ENCODE measurements at places on chromosomes 4 and X.

DNA sequence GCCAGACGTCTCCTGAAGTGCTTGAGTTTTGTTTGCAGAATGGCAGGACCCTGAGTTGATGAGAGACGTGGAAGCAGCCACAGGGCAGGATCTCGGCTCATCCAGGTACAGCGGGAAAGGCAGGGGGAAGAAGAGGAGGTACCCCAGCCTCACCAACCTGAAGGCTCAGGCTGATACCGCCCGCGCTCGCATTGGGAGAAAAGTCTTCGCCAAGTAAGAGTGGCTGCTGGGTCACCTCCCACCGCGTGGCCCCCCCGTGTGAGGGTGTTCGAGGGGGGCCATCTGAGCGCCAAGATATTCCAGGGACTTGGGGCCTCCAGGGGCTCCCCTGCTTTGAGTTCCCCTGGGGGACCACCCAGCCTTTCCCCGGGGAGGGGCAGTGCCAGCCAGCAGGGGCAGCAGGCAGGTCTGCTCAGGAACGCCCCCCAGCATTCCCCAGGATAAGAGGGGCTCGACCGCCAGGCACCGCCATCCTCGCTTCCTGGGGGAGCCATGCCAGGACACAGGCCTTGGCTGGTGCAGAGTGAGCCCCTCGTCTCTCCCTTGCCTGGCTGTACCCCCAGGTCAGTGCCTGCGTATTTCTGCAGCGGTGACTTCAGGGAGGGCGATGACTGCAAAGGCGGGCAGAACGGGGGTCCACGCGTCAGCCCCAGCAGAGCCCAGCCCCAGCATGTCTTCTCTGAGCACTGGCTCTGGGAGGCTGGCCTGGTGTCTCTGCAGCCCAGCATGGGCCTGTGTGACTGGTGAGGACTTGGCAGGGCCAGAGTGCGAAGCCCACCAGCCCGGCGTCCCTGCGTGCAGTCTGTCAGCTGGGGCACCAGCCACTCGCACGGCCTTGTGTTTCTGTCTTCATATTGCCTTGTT is 22.3 kb downstream of the NKX1-1 start:
- DNase-seq, result no peak

DNA sequence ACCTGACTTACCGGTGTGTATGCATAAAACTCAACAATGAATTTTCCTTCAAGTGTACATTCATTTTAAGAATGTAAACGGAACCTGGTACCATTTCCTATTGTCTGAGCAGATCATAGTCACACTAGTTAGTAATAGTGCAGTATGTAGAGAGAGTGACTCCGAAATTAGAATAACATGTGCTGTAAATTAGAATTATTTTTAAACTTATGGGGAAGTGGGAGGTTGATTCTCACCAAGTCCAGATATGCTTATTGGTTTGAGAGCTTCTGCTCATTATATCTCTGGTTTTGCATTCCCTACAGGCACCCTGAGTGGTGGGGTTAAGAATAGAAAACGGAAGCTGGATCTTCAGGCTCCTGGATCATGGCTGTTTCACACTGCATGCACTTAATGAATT is 39.6 kb downstream of the KLF3 start:
- DNase-seq, result no peak

DNA sequence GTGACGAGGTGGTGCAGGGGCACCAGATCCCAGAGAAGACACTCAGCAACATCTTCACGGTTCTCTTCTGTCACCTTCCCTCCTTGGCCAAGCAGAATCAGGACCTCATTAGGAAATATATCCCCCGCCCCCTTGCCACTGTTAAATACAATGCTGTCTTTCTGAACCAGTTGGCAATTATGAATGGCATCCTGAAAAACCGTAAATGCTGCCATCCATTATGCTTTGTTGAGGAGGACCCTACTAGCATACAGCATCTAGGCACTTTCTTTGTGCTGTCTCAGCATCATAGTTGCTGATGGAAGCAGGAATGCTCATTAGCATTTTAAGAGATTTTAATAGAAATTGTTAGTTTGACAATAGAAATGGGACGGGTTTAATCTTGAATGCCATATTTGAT is 138.5 kb downstream of the DCLK2 start:
- DNase-seq, result no peak

GRCh38 chr4:16916719-16917337 is 18.4 kb upstream of the LDB2 start:
- DNase-seq, result no peak

- no peak for DNase-seq
Measured at GRCh38 chr4:46329118-46329976, 60.6 kb downstream of the GABRA2 start.

GRCh38 chr4:74480267-74480666 is 35.3 kb downstream of the AREG start:
- DNase-seq, result no peak

DNA sequence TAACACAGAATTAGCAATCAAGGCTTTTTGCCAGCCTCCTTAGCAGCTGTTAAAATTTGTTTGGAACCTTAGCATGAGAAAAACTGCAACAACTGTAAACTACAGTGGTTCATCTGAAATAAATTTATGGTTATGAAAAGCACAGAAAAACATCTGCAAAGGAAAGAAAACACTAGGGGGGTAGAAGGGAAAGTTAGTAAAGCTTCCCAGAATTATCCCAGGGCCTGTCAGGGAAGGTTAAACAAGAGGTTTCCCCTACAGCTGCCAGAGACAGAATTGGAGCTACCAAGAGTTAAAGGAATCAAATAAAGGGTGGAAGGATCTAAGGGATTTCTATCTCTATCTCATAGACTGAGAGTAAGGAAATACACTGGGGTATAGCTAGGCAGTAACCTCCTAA is 234.7 kb upstream of the DIAPH2 start:
- DNase-seq, result no peak

- no peak for DNase-seq
Measured at GRCh38 chr4:31089815-31090214, 369.6 kb downstream of the PCDH7 start.

GRCh38 chr4:90317785-90318184 is 190.6 kb downstream of the CCSER1 start:
- no peak for DNase-seq

- DNase-seq, result no peak
Measured at GRCh38 chr4:113643505-113643904, 118.0 kb downstream of the CAMK2D start.

DNA sequence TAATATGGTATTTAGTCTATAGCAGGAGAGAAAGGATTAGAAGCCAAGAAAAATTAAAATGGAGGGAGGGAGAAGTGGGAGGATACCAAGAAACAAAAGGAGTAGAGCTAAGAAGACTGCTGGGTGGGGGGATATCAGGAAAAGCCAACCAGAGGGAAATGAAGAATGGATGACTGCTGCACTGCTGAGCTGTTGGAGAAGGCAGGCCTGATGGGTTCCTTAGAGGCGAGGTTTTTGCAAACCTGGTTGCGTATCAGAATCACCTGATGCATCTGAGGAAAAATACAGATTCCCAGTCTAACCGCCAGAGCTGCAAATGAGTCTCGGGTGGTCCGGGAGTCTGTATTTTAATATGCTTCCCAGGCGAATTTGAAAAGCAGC is 1.5 kb downstream of the PGRMC1 start:
- DNase-seq, result no peak

DNA sequence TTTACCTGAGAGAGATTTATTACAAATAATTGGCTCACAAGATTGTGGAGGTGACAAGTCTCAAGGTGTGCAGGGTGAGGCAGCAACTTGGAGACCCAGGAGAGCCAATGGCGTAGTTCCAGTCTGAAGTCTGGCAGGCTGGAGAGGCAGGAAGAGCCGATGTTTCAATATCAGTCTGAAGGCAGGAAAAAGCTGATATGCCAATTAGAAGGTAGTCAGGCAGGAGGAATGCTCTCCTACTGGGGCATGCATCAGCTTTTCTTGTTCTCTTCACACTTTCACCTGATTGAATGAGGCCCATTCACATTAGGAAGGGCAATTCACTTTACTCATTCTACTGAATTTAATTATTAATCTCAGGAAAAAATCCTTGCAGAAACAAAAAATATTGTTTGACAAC is 1351.7 kb upstream of the ADGRL3 start:
- DNase-seq, result no peak

- no peak for DNase-seq
Measured at GRCh38 chr4:81485310-81485980, 13.7 kb upstream of the RASGEF1B start.

DNA sequence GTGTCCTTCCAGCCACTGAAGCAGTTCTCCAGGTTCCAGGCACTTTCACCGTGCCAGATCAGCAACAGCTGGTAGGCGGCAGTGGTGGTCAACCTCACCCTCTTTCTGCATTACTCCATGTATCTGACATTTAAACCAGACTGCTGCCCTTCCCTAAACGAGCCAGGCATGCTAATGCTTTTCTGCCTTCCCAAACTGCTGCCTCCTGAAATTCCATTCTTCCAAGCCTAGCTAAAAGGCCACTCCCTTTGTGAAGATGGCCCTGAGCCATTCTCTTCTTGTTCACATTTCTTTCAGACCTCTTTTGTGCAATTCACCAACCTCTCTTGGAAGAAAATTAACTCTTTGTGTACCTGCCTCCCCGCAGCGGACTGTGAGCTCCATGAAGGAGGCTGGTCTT is 73.7 kb downstream of the CHST7 start:
- DNase-seq, result no peak

- DNase-seq, result no peak
Measured at GRCh38 chr4:2732526-2732925, 23.6 kb downstream of the TNIP2 start.

- no peak for DNase-seq
Measured at GRCh38 chr4:54067166-54067565, 2.8 kb upstream of the CHIC2 start.

- DNase-seq, result no peak
Measured at GRCh38 chr4:105170711-105171110, 24.0 kb downstream of the TET2 start.

DNA sequence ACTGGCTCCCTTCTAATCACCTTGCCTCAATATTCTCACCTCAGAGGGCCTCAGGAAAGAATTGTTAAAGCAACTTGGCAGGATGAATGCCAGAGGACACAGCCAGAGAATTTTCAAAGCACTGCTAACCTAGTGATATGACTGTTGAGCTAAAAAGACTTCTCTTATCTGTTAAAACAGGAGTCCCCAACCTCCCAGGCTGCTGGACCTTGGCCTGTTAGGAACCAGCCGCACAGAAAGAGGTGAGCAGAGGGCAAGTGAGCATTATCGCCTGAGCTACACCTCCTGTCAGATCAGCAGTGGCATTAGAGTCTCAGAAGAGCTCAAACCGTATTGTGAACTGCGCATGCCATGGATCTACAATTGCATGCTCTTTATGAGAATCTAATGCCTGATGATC is 1.7 kb upstream of the KCNE5 start:
- no peak for DNase-seq
